ENCODE measurements at places on chromosomes 1 and 21.

DNA sequence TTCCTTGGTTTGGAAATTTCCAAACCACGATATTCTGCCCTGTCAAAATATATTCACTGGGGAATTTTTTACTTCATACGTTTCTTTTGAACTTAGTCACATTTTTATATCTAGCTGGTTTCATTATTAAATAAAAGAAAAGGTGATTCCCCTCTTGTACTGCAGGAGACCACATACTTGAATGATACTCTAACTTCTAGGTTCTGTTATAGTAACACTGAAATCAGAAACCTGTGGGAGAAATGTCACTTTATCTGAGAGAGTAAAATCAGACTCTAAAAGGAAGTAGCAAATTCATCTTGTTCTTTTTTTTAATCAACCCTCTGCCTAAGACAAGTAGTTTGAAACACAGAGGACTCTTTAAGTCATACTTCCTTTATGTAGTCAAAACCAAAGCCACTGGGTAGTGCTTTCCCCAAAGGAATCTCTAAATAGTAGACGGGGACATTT, 34.4 kb downstream of the MRPL39 start:
- no peak for DNase-seq

DNA sequence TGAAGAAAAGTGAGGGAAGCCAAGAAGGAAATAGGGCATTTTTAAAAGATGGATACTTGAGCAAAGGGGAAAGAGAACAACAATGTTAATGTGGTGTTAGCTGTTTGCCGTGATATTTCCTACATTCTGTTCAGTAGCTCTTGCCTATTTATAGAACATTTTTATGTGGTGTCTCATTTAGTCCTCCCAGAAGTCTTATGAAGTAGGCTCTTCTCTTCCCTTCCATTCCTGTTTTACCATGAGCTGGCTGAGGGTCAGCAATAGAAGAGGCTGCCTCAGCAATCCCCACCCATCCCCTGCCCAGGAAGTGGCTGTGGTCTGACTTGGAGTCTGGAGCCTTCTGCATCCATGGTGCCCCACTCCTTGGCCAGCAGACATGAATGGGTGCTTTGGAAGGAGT, 60.1 kb downstream of the KIAA0040 start:
- no peak for DNase-seq

DNA sequence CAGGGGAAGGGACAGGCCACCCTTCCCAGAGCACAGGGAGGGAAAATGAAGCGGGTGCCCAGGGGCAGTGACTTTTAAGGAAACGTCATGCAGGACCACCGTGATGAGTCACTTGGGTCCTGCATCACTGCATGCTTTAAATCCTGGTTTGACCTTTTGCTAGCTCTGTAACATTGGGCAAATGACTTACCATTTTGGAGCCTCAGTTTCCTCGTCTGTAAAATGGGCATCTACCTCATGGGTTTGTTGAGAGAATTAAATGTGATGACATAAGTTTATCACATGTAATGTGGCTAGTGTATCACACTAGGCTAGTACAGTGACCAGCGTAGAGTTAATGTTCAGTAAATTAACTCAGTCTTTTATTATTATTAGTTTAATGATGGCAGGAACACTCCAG, 114.8 kb upstream of the IGSF21 start:
- DNase-seq = no peak

DNA sequence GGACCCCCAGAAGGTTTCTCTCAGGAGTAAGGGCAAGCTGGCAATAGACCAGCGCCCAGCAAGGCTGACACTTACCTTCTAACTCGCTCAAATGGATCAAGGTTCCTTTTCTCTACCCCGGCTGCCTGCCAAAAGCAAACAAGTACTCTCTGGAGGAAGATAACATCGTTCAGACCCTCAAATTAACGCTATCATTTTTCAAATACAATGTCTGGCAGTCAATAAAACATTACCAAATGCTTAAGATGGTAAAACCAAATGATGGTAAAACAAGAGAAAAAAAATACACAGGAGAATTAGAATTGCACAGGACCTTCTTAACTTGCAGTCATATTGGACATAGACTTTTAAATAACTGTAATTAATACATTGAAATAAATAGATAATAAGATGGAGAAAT, 148.1 kb downstream of the SPATA46 start:
- no peak for DNase-seq

DNA sequence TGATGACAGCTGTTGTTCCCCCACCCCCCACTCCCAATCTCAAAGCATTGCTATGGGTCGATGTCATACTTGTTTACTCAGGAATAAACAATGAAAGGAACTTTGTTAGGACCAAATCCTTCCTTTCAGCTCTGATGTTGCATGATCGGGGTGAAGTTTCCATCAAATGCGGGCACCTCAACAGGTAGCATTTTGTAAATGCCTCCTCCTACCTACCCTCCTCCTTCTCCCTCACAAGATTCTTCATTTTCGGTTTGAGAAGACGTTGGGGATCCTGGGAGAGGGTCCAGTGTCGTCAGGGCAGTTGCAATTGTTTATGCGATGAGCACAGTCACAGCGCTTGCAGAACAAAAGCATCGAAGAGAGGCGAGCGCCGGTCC, 758 bp upstream of the HUNK start:
- DNase-seq = no peak

DNA sequence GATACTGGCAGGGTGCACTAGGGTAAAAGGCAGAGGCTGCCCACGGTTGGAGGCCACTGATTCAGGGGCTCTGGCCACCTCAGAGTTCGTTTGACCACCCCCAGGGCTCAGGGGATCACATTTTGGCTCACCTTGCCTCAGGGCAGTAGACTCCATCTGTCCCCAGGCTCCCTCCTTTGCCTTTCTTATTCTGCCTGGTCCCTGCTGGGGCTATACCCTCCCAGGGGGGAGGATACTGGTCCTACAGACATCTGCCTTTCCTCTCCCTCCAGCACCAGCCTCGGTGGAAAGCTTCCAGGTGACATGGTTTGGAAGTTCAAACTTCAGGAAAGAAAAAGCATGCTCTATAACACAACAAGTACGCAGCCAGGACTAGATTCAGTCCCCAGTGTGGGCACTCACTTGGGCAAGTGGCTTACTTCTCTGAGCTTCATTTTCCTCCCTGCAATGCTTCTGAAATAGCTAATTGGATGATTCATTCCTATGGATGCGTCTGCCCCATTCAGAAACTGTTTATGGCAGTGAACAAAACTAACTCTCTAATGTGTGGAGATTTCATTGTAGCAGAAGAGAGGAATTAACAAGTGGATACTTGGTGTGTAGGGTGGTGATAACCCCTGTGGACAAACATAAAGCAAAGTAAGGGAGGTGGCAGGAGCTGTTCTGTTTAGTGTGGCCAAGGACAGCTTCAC, 154.8 kb downstream of the TRABD2B start:
- DNase-seq = no peak

DNA sequence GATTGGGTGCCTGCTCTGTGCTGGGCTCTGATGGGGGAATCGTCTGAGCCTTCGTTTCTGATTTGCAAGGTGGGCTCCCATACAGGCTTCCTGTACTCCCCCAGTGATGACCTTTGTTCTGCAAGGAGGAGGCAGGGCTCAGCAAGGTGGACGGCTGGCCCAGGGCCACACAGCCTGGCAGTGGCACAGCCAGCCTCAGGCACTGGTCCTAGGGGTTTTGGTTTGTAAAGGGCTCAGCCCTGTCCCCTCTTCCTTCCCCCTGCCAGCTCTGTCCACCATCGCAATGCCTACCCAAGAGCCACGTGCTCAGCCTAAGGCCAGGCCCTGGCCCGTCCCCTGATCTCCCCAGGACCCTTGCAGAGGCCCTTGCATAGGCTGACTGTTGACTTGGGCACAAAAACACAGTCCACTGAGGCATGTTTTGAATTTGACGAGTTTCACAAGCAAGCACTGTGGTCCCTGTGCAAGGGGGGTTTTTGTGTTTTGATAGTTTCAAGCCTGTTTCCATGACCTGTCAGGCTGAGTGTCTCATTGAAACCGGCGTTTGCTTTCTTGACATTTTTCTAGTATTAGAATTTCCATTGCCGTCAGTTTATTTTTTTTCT, 39.5 kb upstream of the TNFRSF1B start:
- peak; percentile 49 for DNase-seq

DNA sequence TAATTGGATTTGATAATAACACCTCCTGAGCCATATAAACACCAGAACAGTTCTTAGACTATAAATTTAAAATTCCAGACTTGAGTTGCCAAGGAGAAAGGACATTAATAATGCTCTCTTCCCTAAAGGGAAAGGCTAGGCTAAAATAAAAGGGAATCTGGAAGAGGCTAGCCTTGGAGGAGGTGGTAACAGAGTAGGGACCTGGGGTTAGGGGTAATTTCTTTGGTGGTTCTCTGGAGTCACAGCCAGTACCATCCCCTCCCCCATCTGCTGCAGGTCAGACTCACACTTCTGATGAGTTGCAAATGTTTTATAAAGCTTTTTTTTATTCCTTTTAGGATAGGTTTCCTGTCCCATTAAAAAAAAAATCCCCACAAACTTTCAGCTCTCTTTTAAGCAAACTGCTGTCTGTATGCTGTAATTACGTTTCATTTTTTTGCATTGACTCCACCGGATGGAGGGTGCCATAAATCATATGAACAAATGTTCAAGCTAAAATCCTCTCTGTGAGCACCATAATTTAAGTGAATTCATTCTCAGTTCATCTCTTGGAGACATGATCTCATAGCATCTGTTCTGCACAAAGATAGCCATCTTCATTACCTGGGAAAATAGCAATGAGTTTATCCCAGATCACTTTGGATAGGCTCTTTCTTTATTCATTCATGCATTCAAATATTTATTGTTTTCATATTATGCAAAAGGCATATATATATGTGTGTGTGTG, 379.6 kb downstream of the TTLL7 start:
- no peak for DNase-seq

DNA sequence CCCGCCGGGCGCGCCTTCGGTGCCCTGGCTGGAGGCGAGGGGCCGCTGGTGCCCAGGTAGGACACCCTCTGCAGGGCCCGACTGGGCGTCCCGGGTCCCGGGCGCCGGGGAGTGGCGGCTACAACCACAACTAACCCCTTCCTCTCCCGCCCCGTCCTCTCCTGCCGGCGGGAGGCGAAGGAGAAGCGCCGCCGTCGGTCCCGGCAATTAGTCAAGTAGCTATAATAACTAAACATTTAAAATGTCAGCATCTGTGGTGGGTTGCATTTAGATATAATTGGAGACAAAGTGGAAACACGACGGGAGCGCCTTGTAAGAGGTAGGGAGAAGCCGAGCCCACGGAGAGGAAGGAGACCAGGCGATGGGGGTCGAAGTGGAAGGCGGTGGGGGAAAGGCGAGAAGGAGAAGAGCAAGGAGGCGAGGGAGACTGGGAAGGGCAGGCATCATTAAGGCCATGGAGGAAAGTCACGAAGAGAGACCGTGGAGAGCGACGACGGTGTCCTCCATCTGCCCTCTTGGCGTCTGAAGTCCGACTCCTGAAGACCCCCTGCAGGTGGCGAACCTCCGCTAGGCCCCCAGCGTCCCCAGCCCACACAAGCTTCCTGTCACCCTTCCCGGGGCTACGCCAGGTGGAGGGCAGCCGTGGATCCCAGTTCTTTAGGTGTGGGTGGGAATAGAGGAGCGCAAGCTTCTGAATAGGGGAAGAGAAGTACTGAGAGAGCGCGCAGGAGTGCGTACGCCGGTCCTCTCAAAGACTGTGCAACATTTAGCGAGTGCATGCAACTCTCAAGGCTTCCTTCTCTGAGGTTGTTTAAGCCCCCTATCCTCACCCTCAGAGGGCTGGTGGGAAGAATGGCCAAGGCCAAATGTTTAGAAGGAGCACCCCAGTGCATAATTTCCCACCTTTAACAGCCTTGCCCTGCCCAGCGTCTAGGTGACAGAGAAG, 1.6 kb downstream of the CNIH3 start:
- no peak for DNase-seq

DNA sequence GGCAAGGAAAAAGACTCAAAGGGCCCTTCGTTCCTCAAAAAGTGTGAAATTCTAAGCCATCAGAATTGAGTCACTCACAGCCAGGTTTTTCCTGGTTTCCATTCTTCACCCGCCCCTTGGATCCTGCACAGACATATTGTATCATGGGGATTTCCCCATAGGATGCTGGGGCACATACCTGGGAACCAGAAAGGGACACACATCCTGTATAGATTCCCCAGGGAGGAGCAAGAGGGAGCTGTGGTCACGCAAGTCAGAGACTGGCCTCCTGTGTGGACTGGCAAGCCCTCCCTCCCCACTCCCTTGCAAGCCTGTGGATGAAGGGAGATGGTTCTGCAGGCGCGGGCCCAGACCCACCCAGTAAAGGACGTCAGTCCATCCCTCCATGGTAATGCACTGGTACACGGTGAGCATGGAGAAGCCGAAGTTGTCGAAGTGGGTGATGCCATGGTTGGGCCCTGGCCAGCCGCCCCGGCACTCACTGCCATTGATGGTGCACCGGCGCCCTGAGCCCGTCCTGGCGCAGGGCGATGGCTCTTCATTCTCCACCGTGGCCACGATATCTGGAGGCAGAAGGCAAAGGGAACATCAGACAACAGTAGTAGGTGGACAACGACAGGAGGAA, 23.2 kb downstream of the CACNA1S start:
- DNase-seq = no peak

DNA sequence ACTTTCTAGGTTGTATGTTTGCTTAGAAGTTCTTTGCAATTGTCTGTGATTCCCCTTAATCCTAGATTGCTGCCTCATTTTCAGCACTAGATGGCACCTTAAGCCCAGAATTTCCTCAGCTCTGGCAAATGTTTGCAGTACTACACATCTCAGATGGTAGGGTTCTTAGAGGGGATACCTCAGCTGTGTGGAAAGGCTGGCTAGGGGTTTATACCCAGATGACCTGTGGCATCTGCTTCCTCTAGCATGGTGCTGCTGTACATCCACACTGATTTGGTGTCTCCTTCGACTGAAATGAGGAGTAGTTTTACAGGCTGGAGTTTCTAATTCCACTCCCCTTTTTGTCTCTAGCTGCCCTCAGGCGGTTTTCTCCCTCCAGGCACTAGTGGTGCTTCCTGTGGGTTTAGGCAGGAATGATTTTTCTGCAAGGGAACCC, 23.5 kb downstream of the ASB17 start:
- DNase-seq = no peak

DNA sequence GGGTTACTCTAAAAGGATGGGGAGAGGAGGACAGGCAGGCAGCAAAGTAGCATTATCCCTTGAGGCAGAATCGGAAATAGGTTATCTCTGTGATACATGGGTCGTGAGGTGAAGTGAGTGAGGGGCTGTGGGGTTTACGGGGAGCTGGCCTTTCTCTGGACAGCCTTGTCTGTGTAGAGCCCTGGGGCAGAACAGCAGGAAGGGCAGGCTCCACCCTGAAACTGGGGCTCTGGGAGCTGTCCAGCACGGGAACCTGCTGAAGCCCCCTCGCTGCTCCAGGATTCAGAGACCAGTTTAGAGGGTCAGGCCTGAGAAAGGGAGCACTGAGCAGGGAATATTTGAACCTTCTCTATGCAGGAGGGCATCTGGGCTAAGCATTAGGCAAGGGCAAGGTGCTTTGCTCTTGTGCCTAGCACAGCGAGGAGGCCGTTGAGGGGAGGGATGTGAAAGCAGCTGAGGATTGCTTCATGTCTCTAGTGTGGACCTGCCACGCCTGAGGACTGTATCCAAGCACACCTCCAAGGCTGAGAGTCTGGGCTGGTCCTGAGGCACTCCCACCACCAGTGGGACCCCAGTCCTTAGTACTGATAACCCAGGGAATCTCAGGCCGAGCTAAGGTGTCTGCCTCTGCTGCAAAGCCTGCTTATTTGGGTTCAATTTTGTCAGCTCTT, 55.8 kb downstream of the NAV1 start:
- DNase-seq = no peak

- DNase-seq = no peak
Observed at GRCh38 chr1:157001304-157001703, 44.2 kb downstream of the ARHGEF11 start.

GRCh38 chr1:20660847-20661206, 342 bp downstream of the DDOST start:
- DNase-seq = no peak

- no peak for DNase-seq
Observed at GRCh38 chr1:229300099-229300757, 29.3 kb downstream of the RAB4A start.
